AG08396 (cell line): ENCODE measurements at places on chromosomes 2 and 18.

- no peak for DNase-seq
These were observed 330.7 kb upstream of the CHAC2 start for GRCh38 chr2:53436882-53437281.

DNA sequence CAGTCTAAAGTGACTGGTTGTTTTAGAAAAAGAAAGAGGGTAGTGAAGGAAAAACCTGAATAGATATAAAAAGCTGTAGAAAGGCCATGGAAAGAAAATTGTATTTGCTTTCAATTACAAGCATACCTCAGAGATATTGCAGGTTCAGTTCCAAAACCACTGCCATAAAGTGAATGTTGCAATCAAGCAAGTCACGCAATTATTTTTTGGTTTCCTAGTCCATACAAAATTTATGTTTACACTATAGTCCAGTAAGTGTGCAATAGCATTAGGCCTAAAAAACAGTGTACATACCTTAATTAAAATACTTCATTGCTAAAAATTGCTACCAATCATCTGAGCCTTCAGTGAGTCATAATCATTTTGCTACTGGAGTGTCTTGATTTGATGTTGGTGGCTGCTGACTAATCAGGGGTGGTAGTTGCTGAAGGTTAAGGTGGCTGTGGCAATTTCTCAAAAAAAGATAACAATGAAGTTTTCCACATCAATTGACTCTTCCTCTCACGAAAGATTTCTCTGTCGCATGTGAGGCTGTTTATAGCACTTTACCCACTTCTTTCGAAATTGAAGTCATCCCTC lies 2003.8 kb upstream of the PIK3C3 start:
- no peak for DNase-seq

- no peak for DNase-seq
These were observed 28.8 kb upstream of the FBXO11 start for GRCh38 chr2:47935071-47935470.

GRCh38 chr2:146989741-146990140 lies 855.1 kb upstream of the ACVR2A start:
- no peak for DNase-seq

GRCh38 chr18:26854292-26854881 lies 11.1 kb downstream of the AQP4 start:
- DNase-seq = no peak

GRCh38 chr2:71006955-71007799 lies 12.5 kb upstream of the TEX261 start:
- DNase-seq = no peak

DNA sequence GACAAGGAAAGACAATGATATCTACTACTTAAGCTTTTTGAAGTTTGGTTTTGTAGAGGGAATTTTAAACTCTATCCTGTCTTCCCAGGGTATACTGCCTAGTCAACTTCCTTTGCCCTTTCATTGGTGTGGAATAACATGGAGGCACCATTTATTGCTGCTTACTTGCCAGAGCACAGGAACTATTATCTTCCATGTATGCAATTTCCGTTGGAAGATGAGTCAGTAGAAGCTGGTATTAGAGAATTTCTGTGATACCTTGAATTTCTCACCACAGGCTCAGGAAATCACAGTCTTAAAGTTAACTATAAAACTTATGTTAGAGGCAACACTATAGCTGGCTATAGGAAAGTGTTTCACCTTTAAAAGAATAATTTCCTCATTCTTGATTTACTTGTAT lies 40.9 kb upstream of the RGPD4 start:
- no peak for DNase-seq

GRCh38 chr18:69935319-69936190 lies 12.1 kb downstream of the CD226 start:
- DNase-seq = no peak

GRCh38 chr18:4547126-4547525 lies 92.0 kb upstream of the DLGAP1 start:
- DNase-seq = no peak

- no peak for DNase-seq
These were observed 9.8 kb upstream of the FZD5 start for GRCh38 chr2:207779523-207779922.

GRCh38 chr2:19632403-19632991 lies 269.3 kb downstream of the TTC32 start:
- DNase-seq = no peak

GRCh38 chr2:70516596-70516995 lies 37.0 kb downstream of the TGFA start:
- DNase-seq = peak; percentile 16

DNA sequence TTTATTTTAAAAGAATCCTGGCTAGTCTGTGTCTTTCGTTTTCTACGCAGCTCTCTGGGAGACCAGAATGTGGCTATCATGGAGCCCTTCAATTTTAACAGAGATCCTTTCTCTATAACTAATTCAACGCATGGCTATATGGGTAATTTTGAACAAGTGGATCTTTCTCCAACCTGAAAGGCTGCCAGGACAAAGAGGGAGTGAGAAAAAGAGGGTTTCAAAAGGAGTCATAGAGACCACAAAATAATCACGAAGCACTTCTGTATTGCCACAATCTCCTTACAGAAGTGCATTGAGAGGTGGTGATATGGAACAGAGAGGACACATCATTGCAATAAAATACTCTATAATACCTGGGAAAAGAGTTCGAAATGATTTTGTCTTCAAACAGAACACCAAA lies 21.7 kb upstream of the CDH2 start:
- DNase-seq = no peak

GRCh38 chr18:32760391-32760790 lies 12.4 kb downstream of the KLHL14 start:
- DNase-seq = no peak

DNA sequence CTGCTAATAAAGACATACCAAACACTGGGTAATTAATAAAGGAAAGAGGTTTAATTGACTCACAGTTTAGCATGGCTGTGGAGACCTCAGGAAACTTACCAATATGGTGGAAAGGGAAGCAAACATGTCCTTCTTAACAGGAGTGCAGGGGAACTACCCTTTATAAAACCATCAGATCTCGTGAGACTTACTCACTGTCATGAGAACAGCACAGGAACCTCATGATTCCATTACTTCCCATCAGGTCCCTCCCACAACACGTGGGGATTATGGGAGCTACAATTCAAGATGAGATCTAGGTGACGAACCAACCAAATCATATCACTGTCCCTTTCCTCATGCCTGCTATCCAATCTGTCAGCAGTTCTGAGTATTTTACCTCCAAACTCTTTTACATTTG lies 586.7 kb downstream of the TDRD15 start:
- no peak for DNase-seq

- DNase-seq = no peak
These were observed 162.1 kb downstream of the BCL2 start for GRCh38 chr18:63157293-63158011.

- DNase-seq = no peak
These were observed 9.8 kb downstream of the ARID5A start for GRCh38 chr2:96546321-96546720.

GRCh38 chr2:64141674-64142405 lies 2.4 kb downstream of the PELI1 start:
- no peak for DNase-seq

DNA sequence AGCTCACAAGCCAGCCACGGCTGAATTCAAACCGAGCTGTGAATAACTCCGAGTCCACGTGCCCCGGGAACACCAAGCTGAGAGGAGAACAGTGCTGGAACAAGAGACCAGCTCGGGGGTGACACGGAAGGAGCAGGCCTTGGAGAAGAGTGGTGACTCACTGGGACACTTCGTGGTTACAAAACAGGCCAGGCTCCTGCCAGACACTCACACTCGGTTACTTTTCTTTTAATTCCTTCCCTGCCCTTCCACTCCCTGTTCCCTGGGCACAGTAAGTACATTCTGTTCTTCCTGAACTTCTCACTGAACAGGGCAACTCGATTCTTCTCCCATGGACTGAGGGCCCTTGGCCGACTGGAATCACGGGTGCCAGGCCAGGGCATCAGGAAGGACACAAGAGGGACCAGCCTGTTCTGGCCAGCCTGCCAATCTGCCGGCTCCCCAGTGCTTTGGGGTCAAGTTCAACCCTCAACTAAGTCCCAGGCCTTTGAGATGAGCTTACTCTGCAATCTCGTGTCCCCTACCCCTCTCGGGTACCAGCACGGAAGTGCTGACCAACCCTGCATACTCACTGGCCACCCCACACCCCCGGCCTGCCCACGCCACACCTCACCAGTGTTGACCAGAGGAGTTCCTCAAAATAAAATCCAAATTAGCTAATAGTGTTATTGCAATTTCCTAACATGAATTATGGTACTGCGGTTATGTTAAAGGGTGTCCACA lies 87.5 kb downstream of the TFCP2L1 start:
- DNase-seq = peak; percentile 63

- no peak for DNase-seq
These were observed 106.0 kb downstream of the KIAA1328 start for GRCh38 chr18:36934884-36935283.

- no peak for DNase-seq
These were observed 596.9 kb downstream of the DCC start for GRCh38 chr18:52936931-52937330.

DNA sequence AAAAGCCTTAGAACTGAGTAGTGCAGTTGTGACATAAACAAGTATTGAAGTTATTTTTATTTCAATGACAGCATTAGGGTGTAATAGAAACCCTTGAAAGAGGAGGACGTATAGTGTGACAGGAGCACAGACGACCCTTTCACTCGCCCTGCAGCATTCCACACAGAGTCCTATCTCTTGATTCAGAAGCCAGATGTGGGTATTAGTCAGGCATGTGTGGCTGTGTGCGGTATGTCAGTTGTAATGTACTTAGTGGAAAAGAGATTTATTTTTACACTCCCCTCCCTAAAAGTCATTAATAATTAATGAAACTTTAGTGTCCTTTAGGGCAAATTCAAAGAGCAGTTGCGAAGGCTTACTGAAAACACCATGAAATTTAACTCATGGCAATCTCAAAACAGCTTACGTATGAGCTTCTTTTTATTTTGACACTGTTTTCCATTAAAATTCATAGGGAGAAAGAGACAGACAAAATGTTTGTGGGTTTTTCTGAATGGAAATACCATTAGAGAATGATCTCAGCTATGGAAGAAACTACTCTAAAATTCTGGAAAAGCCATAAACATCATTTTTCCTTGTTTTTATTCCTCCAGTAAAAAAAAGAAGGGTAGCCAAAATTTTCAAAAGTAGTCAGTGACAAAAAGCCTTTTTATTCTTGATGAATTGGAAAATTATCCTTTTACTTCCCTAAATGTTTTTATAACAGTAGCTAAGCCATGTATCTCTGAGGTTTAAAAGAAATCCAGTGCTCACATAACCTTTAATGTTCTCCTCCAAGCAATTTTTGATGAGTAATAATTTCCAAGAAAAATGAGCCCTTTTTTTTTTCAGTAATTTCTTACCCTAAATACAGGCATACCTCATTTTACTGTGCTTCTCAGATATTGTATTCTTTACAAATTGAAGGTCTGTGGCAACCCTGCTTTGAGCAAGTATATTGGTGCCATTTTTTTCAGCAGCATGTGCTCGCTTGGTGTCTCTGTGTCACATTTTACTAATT lies 84.0 kb upstream of the DSEL start:
- DNase-seq = peak; percentile 48

GRCh38 chr2:200795028-200795440 lies 16.7 kb upstream of the BZW1 start:
- no peak for DNase-seq

DNA sequence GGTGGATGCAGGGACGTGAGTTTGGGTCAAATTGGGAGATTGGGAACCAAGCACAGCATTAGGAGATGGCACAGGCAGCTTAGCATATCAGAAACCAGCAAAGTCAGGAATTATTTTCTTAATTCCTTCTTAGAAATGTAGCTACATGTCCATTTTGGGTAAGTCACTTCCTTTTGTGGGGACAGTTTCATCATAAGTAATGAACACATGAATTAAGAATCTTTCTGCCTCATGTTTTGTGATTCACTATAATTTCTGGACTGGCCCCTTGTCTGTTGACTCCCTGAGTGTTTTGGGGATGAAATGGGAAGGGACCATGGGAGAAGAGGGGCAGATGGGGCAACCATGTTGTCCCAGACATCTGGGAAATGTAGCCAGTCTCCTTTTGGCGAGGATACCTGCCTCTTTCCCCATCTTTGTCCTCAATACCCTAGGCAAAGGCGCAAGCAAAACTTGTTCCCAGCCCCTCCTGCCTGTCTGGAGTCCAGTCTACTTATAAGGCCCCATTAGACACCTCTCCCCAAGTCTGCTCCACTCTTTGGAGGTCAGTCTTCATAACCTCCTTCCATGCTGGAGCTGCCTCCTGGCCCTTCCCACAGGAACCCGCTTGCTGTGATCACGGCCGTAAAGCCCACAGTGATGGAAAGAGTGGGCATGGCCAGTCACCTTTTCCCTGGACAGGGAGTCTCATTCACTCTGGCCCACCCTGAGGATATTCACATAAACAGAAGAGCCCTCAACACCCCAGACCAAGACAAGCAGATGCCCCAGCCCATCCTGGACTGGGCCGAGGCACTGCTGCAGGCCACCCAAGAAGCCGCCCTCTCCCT lies 25.7 kb downstream of the MTHFD2 start:
- DNase-seq = no peak

- no peak for DNase-seq
These were observed 3.5 kb upstream of the NAGK start for GRCh38 chr2:71064754-71065621.

DNA sequence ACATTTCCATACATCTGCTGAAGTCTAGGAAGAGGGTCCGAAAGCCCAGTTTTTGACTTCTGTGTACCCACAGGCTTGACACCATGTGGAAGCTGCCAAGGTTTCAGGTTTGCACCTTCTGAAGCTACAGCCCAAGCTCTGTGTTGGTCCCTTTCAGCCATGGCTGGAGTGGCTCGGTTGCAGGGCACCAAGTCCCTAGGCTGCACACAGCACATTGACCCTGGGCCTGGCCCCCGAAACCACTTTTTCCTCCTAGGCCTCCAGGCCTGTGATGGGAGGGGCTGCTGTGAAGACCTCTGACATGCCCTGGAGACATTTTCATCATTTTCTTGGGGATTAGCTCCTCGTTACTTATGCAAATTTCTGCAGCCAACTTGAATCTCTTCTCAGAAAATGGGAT lies 55.7 kb downstream of the CCDC141 start:
- no peak for DNase-seq

- DNase-seq = peak; percentile 14
These were observed 66.1 kb upstream of the NXPH2 start for GRCh38 chr2:138846216-138846821.

DNA sequence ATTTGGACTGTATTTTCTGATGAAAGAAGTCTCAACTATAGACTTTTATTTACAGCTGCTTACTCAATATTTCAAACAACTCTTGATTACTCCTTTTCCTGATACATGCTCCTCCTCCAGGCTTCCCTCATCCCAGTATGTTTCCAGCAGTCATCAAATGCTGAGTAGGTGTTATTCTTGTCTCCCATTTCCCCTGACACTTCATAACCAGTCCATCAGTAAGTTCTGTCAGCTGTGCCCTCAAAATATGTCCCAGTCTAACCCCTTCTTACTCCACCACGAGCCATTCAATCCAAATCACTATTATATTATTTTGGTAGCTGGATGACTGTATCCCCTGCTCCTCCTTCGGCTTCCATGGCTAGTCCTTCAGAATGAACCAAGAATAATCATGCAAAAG lies 189.1 kb upstream of the DTNA start:
- DNase-seq = no peak

GRCh38 chr2:236674646-236675045 lies 105.0 kb downstream of the ACKR3 start:
- no peak for DNase-seq

GRCh38 chr18:8997634-8998033 lies 104.9 kb upstream of the NDUFV2 start:
- DNase-seq = no peak
